ENCODE measurements at places on chromosomes 2 and 18.

GRCh38 chr18:5529471-5529870 lies 14.3 kb downstream of the EPB41L3 start:
- DNase-seq: no peak

DNA sequence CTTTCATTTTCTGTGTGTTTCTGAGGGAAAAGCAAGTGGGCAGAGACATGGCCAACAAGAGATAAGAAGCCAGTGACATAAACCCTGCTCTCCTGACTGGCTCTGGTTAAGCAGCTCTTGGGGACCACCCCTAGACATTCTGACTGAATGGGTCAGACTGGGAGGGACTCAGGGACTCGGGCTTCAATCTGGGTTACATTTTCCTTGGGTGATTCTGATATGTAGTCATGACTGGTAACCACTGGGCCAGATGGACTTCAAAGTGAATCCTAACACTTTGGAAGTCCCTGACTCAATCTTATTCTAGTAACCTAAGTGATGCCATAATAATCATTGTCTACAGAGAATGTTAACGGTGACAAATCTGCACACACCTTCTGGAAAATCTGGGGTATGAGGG lies 397.8 kb downstream of the NBAS start:
- no peak for DNase-seq

DNA sequence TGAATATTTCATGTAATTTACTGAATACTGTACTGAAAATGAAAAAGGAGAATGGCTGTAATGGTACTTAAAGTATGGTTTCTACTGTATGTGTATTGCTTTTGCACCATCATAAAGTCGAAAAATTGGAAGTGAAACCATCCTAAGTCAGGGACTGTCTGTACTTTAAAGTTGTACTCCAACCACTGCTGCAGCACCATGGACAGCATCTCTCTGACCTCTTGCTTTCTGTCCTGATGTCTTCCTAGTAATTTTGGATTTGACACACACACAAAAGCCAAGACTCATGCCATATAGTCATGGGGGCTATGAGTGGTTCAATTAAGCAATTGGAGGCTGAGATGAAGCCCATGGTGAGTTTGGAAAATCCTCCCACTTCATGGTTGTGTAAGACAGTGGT lies 256.3 kb upstream of the PKDCC start:
- no peak for DNase-seq

DNA sequence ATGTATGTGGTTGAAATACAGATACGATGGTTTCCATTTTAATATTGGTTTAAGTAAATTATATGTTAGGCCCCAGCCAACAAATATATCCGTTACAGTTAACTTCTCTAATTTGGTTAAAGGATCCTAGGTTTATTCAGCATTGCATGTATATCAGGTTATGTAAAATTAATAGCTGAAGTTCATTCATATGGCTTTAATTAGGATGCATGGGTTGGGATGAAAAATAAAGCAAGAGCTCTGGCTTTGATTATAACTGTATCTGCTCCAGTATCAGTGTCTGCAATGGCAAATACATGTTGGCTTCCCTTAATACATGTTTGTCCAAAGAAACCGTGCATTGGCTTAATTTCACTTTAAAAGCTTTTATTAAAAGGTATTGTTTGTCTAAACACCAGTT lies 435.7 kb upstream of the SETBP1 start:
- no peak for DNase-seq

- no peak for DNase-seq
Measured at GRCh38 chr2:24832073-24832461, 38.8 kb downstream of the CENPO start.

DNA sequence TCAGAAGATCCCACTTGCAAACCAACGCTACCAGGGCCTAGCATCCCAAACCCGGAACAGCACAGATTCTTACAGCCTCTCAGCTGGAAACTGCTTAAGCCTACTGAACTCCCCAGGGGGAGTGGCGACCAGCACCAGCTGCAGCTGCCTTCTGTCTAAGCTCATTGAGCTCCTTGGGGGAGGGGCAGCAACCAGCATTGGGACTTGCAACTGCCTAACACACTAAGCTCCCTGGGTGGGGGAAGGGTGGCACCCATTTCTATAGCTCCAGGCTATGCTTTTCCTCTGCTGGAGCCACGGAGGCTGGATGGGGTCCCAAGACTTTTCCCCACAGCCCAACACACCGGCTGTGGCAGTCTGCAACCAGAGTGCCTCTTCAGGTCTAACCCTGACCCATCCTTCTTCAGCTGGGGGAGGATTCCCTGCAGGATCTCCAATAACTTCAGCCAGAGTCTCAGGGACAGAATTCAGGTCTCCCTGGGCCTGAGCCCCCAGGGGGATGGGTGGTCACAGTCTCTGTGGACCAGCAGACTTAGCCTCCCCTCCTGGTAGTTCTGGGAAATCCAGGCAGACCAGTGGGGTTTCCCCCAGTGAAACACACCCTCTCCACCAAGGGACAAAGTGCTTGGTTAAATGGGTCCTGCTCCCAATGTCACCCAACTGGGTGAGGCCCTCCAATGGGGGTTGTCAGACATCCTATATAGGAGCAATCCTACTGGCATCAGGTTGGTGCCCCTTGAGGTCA lies 45.9 kb upstream of the ITGA4 start:
- DNase-seq: no peak

GRCh38 chr2:95159690-95160449 lies at the start of gene ZNF514:
ZNF514 (minus strand) TSS chr2:95159848; CDS start chr2:95153253, 6,595 bp downstream.
- DNase-seq: peak; percentile 66

- DNase-seq: no peak
Measured at GRCh38 chr2:225895126-225895525, 495.6 kb downstream of the NYAP2 start.

DNA sequence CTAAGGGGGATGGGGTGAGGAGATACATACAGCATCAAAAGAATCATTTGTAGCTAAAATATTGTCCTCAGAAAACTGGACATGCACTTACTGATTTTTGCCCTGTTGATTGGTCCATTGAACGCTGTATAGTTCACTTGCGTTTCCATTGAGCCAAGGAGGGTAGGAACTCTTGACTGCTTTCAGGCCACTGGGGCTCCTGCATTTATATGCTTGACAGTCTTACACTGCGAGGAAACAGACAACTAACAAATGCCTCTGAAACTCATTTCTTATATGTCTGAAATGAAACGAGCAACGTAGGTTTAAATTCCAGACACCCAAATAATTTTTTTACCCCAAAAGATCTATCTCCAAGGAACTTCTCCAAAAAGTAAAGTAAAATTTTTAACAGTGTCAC lies 42.1 kb downstream of the ARL5A start:
- DNase-seq: no peak

DNA sequence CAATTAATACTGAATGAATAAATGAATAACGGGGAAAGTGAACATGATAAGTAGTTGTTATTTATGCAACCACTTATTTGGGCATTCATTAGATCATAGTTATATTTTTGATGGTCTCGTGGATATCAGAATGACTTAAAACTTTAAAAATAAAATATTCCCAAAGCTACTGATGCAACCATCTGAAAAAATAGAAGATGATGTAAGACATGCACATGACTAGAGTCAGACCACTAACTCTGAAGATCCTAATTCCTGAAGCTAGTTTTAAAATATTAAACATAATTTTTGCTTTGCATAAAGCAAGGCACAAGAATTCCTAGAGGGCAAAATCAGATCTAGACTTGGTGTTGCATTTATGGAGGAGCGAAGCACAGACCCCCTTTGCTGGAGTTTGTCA lies 616.1 kb downstream of the IRS1 start:
- DNase-seq: no peak

DNA sequence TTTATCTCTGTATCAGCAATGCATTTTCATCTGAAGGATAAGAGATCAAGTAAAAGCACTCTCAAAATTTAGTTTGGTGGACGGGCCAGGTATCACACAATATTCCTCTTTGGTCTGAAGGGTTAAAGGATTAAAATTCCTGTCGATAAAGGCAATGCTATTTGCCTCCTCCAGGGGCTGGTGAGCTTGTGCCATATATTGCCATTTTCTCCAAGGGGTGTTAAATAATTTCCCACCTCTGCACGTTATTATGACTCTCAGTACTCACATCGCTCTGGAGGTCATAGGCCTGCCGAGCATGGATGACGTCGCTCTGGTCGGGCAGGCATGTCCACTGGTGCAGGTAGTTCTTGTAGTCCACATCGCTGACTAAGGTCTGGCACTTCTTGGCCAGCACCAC lies 94.2 kb downstream of the NEB start:
- DNase-seq: no peak

- no peak for DNase-seq
Measured at GRCh38 chr2:64861452-64862397, 127.5 kb upstream of the SLC1A4 start.

- DNase-seq: no peak
Measured at GRCh38 chr2:69958480-69958879, 3.0 kb downstream of the ASPRV1 start.

- no peak for DNase-seq
Measured at GRCh38 chr2:102129951-102130646, 12.4 kb upstream of the IL1R1 start.

GRCh38 chr2:229660951-229661350 lies 53.4 kb downstream of the DNER start:
- DNase-seq: no peak

- DNase-seq: no peak
Measured at GRCh38 chr2:63903003-63903402, 61.3 kb downstream of the UGP2 start.

DNA sequence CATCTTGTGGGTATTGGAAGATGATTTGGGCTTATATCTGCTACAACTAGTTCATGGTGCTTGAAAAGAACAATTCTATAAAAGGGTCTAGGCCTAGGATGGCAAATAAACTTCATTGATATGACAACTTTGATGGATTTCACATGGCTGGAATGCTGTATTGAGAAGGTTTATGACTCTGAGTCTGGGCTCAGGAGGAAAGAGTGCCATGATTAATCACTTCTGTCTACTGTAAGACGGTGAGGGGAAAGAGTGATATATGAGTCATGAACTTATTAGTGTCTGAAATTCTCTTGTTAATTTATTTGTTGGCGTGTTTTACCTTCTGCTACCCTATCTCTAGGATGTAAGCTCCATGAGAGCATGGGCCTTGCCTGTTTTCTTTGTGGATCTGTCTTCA lies 17.0 kb upstream of the ADCYAP1 start:
- no peak for DNase-seq

GRCh38 chr18:3061581-3062312 lies 48.8 kb upstream of the LPIN2 start:
- no peak for DNase-seq

GRCh38 chr2:74131901-74132300 lies 15.8 kb downstream of the BOLA3 start:
- DNase-seq: no peak

GRCh38 chr2:98911376-98912154 lies 24.5 kb downstream of the CRACDL start:
- no peak for DNase-seq

GRCh38 chr2:109279243-109279860 lies 150.3 kb downstream of the SH3RF3 start:
- no peak for DNase-seq

- DNase-seq: no peak
Measured at GRCh38 chr2:150144546-150145298, 342.7 kb downstream of the RND3 start.

DNA sequence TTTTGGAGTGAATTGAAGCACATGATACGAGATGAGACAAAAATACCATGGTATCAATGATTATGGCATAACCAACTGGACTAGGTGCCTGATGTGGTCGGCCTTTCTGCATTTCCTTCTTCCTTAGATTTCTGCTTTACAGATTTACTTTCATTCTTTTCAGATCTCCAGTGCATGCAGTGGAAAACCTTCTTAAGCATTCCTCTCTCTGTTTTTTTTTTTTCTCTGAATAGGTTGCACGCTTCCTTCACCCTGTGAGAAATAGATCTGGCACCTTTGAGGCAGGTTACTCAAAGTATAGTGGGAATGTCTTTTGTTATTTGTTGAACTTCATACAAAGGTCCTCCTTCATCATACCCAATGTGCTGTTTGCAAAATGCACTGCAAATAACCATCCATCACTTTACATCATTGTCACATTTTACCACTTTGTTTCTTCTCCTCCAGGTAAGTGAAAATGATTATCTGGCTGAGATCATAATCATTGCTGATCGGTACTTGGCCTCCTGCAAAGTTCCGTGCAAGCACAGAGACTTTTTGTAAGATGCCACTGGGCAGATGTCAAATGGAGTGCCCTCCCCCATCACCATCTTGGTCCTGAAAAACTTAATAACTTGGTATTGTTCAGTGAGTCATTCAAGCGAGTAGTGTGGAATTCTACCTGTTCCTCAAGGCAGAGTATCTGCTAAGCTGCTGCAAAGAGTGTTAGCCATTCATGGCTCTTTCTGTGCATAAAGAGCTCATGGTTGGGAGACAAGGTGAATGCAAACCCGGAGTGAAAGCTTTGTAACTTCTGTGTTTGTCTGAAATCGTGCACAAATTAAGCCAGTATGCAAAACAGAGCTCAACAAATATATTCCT lies 30.0 kb upstream of the KLHL14 start:
- DNase-seq: no peak

DNA sequence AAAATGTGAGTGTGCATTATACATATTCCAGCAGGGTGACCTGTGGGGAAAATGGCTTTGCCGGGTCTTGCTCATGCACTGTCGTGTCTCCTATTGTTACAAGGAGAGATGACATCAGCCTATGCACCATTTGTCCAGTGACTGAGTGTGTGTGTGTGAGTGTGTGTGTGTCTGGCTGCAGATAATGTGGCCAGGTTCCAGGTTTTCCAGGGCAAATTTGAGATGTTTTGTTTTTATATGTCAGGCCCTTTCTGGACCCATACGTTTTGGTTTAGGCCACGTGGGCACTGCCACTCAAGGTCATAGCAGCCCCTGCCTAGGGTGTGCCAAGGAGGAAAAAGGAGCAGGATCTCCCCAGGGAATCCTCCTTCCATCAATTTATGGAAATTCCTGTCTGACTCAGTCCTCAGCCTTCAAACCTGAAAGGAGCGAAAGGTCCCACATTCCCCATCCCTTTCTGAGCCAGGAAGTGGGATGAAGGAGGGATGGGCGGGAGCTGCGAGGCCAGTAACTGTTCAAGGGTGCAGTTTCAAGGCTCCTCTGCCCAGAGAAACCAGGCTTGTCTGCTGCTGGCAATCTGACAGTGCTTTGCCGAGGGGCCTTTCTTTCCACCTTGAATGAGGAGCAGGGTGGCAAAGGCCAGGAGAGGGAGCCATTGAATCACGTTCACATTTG lies 93.0 kb upstream of the SMAD2 start:
- DNase-seq: no peak

GRCh38 chr2:27705851-27706622 lies 42.3 kb downstream of the SLC4A1AP start:
- no peak for DNase-seq

GRCh38 chr2:98280376-98281102 lies 65.7 kb upstream of the CNGA3 start:
- no peak for DNase-seq

DNA sequence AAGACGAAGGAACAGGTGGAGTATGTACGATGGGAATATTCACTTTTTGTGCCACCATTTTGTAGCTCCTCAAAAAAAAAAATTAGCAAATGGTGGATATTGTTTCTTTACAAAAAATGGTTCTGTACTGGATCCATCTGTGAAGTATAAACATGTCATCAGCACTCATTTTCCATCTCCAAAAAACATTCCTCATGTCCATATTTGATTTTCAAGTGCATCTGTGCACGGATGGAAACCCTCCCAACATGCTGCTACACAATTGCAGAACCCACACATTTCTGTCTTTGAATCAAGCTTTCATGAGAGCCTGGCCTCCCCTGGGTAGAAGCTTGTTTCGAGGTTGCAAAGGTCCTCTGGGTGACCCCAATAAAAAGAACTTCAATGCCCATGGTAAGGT lies 59.6 kb upstream of the ZEB2 start:
- DNase-seq: no peak
